ENCODE measurements at places on chromosomes 1 and 21.

DNA sequence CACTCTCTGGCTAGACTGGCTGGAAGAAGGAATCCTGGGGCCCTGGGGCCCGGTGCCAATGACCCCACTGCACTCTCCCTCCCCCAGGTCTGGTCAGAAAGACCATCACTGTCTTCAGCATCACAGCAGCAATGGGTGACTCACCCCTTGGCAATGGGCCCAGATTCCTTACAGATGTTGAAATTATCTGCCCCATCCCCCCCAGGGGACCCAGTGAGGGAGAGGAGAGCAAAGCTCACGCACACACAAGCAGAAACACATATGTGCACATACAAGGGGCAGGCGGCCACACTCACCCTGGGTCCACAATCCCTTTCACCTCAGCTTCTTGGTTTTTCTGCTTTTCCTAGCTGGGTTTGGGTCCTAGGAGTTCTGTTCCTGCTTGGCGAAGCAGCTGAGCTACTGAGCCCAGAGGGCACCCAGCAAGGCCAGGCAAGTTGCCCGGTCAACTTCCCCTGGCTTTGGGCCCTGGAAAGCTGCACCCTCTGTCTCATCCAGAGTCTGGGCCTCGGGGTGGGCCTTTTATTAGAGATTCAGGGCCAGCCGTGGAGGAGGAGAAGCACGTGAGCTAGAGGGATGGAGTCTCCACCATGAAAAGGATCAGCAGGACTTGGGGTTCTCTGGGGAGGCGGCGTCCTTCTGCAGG is 2.6 kb downstream of the COL16A1 start:
- DNase-seq, result no peak

DNA sequence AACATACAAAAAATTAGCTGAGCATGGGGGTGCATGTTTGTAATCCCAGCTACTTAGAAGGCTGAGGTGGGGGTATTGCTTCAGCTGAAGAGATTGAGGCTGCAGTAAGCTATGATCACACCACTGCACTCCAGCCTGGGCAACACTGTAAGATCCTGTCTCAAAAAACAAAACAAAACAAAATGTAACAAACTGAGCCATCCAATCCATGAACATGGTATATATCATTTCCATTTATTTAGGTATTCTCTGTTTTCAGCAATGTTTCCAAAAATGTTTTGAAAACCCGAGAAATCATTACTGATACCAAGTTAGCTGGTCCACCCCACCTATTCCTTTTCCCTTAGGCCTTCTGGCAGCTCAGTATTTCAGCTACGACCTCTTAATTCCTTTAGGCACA is 18.4 kb downstream of the ATPAF1 start:
- no peak for DNase-seq

DNA sequence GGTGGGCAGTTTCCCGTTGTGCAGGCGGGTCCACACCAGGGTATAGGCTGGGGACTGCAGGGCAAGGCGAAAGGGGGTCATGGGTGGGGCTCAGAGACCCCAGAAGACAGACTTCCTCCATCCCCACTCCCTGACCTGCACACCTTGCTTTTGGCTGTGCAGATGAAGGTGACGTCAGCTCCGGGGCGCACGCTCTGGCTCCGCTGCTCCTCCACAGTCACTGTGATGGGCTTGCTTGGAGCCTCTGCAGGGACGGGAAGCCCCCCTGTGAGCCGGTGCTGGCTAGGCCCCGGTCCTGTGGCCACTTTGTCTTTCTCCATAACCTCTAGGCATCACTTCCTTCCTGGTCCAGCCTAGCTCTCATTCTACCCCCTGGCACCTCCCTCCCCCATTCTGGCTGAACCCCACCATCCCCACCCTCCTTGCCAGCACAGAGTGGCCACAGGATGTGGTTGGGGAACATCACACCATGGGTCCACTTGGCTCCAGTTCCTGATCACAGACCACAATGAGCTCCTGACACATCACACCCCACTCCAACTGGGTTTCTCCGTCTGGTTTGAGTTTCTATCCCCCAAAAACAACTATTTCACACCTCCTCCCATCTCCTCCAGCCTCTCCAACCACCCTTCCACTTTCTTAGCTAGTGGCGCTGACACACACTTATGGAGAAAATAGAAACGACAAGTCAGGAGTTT is 45.2 kb downstream of the LDLRAD2 start:
- no peak for DNase-seq

- DNase-seq, result no peak
Measured at GRCh38 chr1:9008236-9008635, 18.0 kb downstream of the SLC2A7 start.

DNA sequence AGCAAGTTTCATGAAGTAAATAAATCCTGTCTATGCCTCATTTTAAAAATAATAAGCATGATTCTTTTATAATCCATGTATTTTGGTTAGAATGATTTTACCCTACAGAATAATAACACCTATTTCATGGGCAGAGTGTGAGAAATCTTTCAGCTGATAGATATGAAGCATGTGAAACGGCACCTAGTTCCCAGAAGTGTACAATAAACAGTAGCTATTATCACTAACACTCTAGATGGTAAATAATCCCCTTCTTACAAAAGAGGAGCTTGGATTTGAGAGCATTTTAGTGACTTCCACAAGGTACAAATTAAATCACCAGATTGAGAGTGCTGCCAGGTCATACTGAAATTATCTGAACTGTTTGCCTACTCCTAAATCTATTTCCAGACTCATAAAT is 95.3 kb upstream of the NRIP1 start:
- DNase-seq, result no peak

GRCh38 chr1:245768596-245768995 is 613.8 kb downstream of the KIF26B start:
- DNase-seq, result no peak

- DNase-seq, result no peak
Measured at GRCh38 chr1:39943471-39944290, 11.3 kb upstream of the MFSD2A start.

DNA sequence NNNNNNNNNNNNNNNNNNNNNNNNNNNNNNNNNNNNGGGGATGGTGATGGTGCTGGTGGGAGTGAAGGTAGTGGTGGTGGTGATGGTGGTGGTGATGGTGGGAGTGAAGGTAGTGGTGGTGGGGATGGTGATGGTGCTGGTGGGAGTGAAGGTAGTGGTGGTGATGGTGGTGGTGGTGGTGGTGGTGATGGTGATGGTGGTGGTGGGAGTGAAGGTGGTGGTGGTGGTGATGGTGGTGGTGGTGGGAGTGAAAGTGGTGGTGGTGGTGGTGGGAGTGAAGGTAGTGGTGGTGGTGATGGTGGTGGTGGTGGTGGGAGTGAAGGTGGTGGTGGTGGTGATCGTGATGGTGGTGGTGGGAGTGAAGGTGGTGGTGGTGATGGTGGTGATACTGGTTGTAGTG is 93.6 kb downstream of the CRYAA start:
- DNase-seq, result no peak

DNA sequence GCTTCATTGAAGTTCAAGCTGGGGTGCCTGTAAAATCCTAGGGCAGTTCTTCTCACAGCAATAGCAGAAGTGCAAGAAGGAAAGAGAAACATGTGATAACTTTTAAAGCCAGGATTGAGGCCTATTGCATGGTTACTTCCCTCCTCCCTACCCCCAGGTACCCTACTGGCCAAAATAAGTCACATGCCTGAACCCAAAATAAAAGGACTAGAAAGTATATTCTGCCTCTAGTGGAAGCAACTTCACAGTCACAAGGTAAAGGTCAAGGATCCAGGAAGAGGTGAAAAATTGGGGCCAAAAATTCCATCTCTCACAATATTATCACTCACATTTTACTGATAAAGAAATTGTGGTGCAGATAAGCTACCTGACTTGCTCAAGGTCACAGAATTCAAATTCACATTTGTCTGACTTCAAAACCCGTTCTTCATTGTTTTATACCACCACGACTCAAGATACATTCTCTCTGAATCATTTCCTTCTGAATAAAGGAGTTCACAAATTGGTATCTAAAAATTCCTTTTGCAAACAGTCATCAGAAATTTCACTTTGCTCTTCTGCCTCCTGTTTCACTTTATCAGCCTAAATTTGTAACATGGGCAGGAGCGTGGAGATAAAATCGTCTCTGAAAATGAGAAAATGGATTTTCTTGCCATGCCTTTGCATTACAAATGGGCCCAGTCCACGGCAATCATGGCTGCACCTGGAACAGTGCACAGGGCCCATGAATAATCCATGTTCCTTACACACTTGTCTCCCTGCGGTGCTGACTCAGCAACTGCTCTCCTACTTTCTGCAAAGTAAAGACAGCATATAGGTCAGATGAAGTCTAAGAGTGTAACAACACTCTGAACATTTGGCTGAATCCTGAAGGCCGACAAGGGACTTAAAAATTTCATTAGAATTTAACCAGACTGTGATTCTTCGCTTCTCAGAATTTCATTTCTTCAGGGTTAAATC is 485.3 kb upstream of the NFIA start:
- no peak for DNase-seq

- no peak for DNase-seq
Measured at GRCh38 chr1:230629511-230629910, 12.8 kb upstream of the COG2 start.

GRCh38 chr1:31704271-31705079 is 658 bp upstream of the COL16A1 start:
- no peak for DNase-seq

DNA sequence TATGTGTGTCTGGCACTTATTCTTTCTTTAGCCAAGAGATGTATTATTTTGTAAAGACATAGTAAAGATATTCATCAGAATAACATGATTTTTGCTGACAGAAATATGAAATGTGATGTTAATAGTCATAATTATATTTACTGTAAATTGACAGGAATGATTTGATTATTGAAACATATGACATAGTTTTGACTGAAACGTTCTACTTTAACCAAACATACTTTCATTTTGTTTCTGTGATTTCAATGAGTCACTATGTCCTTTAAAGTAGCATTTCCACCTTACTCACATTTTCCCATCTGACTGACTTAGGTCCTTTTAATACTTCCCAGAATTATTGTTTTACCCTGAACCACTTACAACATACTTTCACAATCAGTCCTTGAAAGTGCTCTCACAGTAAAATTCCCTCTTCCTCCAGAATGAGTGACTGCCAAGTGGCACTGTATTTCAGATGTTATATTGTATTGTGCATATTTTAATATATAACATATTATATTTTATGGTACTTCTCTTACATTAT is 437.9 kb downstream of the NCAM2 start:
- no peak for DNase-seq

DNA sequence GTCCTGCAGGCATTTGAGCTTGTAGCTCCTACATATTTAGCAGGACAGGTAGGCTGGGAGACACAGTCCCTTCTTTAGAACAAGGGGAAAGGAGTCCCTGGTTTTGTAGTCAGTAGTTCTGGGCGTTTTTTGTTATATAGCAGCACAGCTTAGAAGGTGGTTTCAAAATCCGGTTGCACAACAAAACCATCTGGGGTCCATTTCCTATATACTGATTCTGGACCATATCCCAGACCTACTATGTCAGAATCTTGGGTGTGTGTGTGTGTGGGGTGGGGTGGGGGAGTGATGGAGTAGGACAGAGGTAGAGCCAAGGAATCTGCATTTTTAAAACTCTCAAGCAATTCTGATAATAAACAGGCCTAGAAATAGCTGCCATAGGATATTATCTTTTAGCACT is 21.6 kb downstream of the METTL13 start:
- no peak for DNase-seq

GRCh38 chr1:92087542-92087941 is 7.4 kb downstream of the BTBD8 start:
- no peak for DNase-seq

- DNase-seq, result peak; percentile 41
Measured at GRCh38 chr1:206461602-206462455, 8.4 kb upstream of the IKBKE start.

- DNase-seq, result no peak
Measured at GRCh38 chr1:229162825-229163515, 107.9 kb upstream of the RAB4A start.

- no peak for DNase-seq
Measured at GRCh38 chr1:31368611-31369107, 4.2 kb downstream of the FABP3 start.

DNA sequence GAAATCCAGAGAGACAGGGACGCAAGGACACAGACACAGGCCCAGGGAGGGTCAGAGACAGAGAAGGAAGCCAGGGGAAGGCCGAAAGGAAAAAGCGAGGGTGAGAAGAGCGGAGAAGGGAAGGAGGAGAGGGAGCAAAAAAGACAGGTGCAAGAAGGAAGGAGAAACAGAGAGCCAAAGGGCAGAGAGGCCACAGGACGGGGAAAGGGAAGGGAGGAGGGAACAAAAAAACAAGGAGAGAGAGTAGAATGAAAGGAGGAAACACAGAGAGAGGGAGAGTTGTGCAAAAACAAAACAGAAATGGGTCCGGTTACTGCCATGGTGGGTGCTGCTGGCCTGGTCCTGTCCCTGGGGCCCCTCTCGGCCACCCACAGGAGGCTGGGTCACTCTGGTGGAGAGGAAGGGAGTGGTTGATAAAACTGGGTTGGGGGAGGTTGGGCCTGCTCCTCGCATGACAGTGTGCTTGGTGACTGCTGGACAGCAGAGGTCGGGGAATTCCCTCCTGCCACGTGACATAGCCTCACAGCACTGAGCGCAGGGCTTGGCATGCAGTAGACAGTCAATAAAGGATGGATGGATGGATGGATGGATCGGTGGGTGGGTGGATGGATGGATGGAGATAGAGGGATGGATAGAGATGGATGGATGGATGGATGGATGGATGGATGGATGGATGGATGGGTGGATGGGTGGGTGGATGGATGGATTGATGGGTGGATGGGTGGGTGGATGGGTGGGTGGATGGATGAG is 64.8 kb downstream of the RAP1GAP start:
- DNase-seq, result no peak

Data from stimulated activated CD4-positive, alpha-beta T cell treated with anti-CD3 and anti-CD28 coated beads, Interleukin-1b, Interleukin-23, amount 100 ng/mL, for 1 hour (primary cell).